ENCODE measurements at places on chromosomes 3 and 15.

DNA sequence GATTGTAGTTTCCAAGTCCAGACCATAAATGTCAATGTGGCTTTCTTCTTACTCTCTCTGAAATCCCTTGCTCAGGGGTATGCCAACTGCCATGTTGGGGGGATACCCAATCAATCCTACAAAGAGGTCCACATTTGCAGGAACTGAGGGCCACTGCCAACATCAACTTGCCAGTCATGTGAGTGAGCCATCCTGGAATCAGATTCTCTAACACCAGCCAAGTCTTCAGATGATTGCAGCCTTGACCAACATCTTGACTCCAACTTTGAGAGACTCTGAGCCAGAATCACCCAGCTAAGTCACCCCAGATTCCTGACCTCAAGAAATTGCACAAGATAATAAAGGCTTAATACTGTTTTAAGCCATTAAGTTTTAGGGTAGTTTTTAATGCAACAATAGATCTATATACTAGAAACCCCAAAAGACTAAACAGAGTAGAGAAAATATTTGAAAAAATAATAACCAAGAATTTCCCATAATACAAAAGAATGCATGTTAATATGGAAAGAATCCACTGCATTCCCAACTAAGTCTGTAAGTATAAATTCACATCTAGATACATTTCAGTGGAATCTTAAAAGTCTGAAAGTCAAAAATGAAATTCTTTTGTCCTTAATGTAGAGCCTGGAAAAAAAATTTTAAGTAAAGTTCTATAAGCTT lies 22.4 kb downstream of the ISG20 start:
- DNase-seq, result no peak

DNA sequence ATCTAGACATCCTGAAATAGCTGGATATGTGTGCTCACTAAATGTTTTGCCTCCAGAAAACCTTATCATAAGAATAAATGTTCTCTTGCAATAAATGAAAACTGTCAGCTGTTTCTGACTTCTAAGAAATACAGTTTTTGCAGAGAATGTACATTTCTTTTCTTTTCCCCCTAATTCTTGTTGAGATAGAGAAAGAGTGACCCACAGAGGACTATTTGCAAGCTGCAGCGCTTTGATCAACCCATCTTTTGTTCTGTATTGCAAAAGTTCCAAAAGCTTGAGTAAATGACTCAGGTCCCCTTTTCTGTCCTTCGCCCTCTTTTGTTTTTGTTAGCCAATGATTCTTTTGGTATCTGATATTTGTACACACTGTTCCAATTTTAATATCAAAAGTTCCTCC lies 141.9 kb downstream of the BBX start:
- DNase-seq, result no peak

DNA sequence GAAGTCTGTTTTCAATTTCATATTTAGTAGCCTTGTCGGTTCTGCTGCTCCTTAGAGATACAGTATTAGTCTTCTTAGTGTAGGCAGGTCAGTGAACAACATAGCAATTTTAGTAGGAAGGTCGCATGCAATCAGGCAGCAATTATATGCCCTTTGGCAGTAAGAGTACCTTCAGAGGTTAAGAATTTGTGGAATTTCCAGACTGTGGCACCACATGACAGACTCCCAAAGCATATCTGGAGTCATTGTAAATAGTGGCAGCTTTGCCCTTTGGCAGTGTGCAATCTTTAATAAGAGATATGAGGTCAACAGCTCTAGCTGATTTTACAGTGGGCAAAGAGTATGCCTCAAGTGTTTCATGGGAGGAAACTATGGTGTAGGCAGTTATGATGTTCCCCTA lies 1532.5 kb upstream of the CADM2 start:
- DNase-seq, result no peak

DNA sequence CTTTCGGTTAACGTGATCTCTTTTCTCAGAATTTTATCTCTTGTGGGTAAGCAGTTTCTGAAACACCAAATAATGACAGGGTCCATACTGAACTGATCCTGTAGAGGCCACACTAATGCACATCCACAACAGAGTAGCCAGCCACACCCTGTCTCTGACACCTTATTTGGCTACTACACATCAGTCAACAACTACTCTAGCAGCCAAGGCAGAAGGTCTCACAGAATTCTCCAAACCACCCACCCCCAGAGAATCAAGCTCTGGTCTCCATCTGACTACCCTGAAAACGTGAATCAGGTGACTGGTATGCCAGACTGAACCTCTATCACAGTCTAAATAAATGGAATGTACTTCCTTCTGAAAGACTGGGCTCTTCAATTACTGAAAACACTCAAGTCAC lies 38.0 kb downstream of the EDC3 start:
- DNase-seq, result no peak

GRCh38 chr15:101457696-101458095 lies 31.8 kb downstream of the PCSK6 start:
- DNase-seq, result no peak

DNA sequence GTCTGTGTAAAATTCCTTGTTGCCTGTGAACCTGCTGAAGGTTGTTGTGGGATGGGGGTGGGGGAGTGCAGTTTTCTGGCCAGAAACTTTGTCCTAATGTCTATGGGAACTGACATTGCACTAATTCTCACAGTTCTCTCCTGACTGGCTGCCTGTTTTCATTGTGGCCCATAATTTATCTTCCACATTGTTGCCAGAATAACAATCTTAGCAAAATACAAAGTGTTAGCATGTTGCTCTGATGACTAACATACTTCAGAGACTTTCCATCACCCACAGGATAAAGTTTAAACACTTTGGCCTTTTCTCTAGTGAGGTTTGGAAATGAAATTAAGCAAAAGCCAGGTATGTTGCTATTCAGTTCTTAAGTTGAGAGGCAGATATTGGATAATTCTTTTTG lies 81.4 kb upstream of the TBC1D5 start:
- DNase-seq, result no peak

DNA sequence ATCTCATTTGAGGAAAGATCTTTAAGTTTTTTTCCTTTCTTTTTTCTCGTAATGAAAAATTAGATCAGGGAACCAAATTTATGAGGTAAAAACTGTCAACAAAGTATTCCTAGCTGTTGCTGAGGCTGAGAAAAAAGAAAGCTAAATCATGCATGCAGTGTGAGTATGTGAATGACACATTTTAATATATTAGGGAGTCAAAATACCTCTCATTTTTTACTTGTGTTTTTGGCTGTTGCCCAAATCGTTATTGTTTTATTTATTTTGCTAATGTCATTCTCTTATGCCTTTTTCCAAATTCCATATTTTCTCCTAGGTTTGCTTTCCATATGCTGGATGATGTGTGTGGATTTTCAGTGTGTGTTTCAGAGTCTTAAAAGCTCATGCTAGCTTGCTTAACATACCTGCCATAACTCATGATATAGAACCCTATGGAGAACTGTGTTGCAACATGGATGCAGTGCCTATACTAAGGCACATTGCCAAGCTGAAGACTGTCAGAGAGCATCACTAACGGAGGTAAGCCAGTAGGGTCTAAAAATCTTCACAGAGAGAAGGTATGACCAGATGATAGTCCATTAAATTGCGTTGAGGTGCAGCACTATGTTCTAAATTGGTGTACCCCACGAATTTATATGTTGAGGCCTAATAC lies 629.5 kb upstream of the KCNMB2 start:
- DNase-seq, result no peak

- no peak for DNase-seq
Observed at GRCh38 chr3:141650783-141651182, 87.3 kb upstream of the RNF7 start.

DNA sequence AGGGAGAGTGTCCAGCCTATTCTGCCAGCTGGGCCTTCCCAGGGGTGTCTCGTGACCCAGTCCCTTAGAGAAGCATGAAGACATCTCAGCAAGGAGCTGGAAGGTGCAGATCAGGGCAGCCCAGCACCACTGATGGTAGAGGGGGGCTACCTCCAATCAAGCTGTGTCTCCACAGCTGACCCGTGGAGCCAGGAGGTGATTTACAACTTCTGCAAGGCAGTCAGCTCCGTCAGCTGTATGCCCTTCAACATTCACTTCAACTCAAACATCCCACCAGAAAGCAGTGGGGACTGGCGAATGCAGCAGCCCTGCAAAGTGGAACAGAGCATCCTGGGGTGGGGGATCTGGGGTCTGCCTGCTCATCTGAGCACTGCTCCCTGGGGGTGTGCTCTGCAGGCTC lies 32.6 kb upstream of the FRG2C start:
- DNase-seq, result no peak
